ENCODE measurements at places on chromosomes 16 and 17.

GRCh38 chr17:45087978-45088377 is 26.9 kb downstream of the NMT1 start:
- DNase-seq, result no peak

DNA sequence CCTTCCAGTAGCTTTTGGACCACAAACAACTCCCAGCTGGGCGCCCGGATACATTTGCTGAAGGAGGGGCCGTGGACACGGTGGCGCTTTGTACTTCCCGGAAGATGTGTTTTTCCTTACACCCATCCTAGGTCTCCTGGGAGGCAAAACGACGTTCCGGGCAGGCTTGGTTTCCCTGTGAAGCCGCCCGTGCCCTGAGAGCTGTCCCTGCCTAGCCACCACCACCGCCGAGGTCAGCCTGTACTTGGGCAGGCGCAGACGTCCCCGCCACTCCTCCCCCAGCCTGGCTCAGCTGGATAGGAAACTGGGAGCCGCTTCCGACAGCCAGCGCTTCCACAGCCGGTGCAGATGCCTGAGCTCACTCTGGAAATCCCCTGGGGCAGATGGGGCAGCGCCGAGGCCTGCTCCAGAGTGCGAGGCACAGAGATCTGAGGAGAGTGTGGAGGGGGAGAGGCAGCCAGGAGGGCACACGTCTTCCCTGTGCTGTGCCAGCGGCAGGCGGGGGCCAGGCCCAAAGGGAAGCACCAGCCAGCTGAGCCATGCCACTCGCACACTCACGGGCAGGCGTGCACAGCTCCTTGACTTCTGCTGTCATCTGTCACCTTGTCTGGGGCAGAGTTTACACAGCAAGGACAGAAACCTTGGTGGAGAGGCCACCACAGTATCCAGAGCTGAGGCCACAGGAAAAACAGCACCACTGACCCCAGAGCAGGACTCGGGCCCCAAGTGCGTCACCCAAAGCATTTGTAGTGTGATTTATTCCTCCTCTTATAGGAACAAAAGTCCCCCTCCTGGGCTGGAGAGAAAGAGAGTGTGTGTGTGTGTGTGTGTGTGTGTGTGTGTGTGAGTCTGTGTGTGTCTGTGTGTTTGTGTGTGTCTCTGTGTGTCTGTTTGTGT is 3.0 kb downstream of the RHBDF2 start:
- peak; percentile 64 for DNase-seq

DNA sequence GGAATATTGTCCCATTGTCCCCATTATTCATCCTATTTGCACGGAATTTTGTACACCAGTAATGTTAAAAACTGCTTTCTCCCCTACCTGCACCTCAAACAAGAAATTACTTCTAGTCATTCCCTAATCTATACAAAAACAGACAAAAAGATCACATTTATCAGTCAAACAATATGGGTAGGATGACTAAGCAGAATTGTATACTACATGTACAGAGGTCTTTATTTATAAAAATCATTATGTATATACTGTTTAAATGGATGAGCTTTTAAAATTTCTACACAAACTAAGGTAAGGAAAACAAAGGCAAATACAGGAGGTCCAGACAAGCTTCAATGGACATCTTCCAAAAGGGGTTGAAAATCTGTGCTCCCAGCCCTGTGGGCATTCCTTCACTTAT is 137.7 kb downstream of the CEP112 start:
- no peak for DNase-seq

DNA sequence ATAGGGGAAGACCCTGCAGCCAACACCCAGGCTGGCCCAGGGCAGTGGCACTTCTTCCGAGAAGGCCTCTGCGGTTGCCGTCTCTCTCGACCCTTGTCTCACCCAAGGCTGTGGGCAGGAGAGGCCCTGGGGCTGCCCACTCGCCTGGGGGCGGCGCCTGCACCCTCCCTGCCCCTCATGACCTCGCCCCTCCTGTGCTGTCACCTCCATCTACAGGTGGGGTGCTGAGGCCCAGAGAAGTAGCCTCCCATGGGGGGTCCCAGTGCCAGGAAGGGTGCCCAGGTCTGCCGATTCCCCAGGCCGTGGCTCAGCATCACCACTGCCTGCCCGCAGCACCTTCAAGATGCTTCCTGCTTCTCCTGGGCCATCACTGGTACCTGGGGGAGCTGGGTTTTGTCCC is 992 bp downstream of the NLRC3 start:
- DNase-seq, result no peak

- DNase-seq, result no peak
Measured at GRCh38 chr17:79045001-79045729, 21.2 kb downstream of the C1QTNF1 start.

- DNase-seq, result peak; percentile 91
Measured at GRCh38 chr17:78497115-78497540, 80.1 kb downstream of the DNAH17 start.

Measured in urothelium cell line (cell line).